NCI-H446 treated with DMSO at 0.1 percent for 48 hours (cell line): ENCODE measurements at places on chromosomes 4 and X.

- no peak for DNase-seq
These were observed 20.1 kb upstream of the IL3RA start for GRCh38 chrX:1316527-1316926.

DNA sequence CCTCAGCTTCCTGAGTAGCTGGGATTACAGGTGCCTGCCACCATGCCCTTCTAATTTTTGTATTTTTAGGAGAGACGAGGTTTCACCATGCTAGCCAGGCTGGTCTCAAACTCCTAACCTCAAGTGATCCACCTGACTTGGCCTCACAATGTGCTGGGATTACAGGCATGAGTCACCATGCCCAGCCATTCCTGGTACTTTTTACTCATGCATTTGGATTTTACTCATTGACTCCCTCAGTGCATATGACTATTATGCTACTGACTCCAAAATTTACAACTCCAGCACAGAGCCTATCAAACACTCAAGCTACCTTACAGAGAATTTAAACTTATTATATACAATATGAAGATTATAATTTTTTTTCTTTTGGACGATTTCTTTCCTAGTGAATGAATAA is 199.9 kb downstream of the CXXC4 start:
- no peak for DNase-seq

- no peak for DNase-seq
These were observed 4.8 kb upstream of the FAM9A start for GRCh38 chrX:8805974-8806373.

DNA sequence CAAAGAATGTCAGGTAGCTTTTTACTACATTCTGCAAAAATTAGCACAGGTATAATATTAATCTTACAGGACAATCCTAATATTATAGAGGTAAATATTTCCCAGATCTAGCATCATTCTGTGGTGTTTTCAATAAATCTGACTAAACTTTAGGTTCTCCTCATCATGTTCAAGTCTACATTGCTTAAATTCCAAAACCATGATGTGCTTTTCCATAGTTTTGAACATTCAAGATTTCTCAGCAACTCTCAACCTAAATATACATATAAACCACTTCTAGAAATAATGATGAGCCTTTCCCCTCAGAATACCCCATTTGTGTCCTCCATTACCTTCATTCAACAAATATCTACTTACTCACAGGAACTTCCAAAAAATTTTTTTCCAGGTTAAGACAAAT is 23.1 kb downstream of the EIF4E start:
- no peak for DNase-seq

GRCh38 chr4:17189759-17190158 is 291.3 kb upstream of the LDB2 start:
- DNase-seq: no peak

- no peak for DNase-seq
These were observed 8.1 kb downstream of the HPSE start for GRCh38 chr4:83326546-83326945.

DNA sequence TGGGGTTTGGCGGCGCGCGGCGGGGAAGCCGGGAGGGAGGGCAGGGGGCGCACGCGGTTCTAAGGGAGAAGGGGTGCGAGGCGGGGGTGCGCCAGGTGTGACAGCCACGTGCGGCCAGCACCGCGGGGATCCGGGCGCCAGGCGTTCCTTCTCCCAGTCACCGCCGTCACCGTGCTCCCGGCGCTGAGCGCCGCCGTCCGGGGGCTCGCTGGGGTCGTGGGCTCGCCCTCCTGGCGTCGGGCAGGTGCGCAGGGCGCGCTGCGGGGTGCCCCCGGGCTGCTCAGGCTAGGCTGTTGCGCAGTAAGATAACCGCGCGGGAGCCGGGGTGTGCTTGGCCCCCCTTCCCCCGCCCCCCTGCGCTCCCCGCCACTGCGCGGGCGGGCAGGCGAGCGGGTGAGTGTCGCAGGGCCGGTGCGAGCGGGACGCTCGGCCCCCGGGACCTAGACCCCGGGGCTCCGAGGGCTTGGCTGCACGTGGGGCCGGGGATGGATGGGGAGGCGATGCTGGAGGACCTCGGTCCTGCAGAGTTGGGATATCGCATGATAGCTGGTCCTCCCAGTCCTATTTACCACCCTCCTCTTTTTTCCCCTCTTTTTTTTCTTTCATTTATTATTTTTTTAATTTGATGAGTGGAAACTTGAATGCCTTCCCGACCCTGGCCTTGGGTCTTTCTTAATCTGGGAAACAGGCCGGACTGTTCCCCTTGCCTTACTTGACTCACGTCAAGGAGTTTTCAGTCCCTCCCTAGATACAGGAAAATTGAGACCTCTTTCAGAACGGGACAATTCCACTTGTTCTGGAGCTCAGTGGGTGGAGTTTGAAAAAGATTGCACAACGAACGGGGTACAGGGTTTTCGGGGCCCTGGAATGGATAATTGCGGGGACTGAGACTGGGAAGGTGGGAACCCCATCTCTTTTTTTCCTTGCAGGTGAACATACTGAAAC is 797 bp downstream of the TXLNG start:
- no peak for DNase-seq

DNA sequence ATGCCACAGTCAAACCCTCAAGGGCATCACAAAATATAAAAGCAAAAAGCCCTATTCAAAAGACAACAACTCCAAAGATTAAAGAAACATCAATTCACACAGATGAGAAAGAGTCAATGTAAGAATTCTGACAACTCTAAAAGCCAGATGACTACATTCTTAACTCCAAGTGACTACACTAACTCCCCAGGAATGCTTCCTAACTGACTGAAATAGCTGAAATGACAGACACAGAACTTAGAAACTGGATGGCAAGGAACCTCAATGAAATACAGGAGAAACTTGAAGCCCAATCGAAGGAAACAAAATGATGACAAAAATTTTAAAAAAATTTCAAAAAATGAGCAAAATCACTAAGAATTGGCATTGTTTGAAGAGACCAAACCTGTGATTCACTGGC is 1047.6 kb upstream of the PCDH10 start:
- no peak for DNase-seq

DNA sequence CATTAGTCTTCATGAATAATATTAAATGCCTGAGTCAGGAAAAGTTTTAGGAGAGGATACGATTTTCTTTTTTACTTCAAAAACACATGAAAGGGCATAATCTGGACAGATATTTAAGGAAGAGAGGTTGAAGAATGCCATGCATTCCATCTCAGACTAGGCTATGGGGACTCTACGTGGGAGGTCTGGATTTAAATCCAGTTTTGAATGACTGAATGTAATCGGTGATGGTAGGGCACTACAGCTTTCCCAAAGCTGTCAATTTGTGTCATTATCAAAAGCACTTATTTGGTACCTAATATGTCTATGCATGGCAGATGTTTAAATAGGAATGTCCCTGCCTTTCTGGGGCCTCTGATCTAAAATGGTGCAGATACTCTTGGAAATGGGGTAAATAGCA is 59.3 kb upstream of the RPL34 start:
- no peak for DNase-seq

GRCh38 chr4:158783785-158784184 is 15.0 kb downstream of the FNIP2 start:
- no peak for DNase-seq

DNA sequence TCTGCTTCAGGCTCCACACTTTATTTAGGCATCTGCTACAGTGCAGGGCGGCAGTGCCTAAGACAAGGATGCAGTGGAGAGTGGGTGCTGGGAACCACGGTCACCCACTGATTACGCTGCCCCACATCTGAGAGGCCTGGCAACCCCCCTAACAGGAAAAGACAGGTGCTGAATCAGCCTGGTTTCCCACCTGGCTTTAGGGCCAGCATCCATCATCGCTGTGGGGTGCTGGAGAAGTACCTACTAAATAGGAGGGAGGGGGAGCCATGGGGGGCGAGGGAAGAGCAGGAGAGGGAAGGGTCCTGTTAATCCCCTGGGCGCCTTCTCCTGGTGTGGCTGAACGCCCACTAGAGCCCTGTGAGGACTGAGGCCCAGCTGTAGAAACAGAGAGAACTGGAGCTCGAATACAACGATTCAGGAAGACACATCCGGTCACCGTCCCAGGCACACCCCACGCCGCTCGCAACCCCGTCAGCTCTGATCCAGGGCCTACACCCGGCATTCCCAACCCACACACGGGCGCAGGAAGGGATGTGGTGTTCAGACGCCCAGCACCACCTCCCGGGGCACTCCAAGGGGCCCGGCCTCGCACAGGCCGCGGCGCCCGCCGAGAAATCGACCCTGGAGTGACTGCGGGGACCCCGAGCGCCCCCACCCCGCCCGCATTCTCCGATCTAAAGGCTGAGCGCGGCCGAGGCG is 554 bp downstream of the DCTD start:
- no peak for DNase-seq
